COR-L47 (cell line): ENCODE measurements at places on chromosomes 7 and 10.

GRCh38 chr7:124792696-124793095 lies 27.1 kb upstream of the GPR37 start:
- DNase-seq, result no peak

DNA sequence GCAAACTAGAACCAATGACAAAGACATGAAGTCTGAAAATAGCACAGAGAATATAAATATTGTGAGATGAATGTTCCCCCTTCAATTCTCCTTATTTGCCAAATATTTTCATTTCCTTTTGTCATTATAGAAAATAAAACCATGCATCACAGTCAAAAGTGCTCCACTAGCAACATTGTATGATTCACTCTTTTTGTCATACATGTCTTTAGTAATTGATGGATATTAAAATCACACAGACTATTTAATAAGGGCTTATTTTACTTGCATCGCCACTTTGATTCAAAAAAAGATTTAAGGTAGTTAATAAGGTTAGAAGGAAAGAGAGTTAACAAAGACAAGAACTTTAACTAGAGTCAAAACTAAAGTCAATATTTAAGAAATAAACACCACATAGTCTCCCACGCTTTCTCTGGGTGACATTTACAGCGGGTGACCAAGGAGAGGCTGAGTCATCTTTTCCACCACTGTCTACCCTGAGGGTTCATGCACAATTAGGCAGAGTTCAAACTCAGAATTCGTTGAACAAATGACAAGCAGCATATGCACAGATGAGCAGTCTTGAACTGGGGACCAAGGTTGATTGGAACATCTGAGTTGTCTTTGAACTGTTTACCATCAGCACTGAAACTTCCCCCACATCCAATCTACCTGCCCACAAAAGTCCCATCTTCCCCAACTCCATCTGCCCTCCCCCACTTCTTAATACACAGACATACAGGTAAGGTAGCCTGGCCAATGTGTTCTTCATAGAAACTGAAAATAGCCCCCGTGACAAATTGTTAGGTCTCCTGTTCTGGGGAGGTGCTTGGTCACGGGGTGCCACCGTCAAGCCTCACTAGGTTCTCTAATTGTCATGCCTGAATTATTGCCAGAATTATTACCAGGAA lies 42.5 kb downstream of the C7orf25 start:
- no peak for DNase-seq

GRCh38 chr10:72615970-72616369 lies 9.9 kb downstream of the MICU1 start:
- DNase-seq, result no peak

DNA sequence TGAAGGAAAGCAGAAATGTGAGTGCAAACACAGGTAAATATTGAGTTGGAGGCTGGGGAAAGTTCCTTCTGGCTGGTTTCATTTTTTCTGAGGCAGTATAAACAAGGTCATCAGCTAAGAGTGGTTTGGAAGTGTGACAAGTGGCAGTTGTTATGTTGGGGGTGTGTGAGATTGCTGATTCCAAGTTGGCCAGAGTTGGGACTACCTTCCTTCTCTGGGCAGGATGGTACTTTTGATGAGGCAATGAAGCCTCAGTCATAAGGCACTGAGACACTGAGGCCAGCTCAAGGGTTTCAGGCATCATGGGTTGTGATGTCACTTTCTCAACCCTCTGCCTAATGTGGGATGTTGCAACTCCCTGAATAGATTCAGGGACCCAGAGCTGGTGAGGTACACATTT lies 8.2 kb upstream of the PTTG1IP2 start:
- no peak for DNase-seq

GRCh38 chr7:150876817-150877526 lies 24.7 kb downstream of the AOC1 start:
- DNase-seq, result peak; percentile 89

- no peak for DNase-seq
Measured at GRCh38 chr7:50312250-50313162, 8.0 kb downstream of the IKZF1 start.

DNA sequence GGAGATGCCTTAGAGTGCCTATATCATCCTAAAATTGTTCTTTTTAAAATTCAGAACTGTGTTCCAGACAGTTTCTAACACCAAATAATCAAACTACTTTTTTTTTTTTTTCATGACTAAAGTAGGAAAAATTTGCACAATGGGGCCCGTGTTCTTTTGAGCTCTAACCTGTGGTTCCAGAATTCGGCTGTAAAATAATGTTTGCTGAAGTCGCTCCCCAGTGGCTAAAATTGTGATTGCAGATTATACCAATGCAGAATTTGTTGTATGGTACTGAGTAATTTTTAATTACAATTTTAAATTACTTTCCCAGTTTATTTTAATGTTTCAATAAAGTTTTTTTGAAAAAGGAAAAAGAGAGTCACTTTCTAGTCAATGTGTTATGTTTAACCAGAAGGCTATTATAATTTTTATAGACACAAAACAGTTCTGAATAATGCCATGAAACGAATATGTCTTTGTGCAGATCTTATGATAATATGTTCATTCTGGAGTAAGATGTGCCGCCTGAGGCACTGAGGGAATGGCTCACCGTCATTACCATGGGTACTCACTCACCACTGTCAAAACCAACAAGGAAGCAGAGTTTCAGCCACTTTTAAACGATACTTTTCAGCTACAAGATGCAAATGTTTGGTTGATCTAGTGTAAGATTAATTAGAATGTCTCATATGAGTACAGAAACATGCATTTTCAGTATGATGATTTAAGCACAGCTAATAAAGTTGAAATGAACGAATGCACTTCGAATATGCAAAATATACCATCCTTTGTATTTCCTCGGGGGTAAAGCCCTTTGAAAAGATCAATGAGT lies 173.6 kb downstream of the PRKCQ start:
- DNase-seq, result no peak

GRCh38 chr7:37921876-37922275 lies 1.4 kb downstream of the EPDR1 start:
- no peak for DNase-seq

DNA sequence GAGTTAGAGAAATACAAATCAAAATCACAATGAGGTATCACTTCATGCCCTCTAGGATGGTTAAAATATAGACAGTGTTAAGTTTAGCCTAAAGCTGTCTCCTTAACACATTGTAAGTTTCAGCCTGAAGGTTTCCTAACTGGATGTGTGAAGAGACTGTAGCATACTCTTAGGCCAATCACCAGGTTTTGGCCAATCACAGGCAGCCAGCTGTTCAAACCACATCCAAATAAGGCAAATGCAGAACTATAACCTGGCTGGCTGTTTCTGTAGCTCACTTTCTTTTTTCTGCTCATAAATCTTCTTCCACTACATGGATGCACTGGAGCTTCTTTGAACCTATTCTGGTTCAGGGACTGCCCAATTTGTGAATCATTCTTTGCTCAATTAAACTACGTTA lies 19.7 kb downstream of the ESYT2 start:
- DNase-seq, result no peak

DNA sequence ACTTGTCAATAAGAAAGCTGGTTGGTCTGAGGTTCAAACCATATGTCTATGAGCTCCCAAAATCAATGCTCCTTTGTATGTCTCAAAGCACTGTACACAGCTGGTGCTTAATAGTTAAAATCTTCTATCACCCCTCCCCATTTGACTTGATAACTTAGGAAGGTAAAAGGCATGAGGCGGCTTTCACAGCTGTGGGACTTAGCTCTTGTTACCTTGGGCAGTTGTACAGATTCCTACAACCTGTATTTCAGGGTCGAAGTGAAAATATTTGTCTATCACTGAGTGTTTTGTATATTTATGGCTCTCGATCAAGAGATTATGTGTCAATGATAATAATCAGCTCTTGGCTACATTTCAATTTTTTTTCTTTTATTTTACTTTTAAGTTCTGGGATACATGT lies 992 bp upstream of the KIFBP start:
- no peak for DNase-seq

GRCh38 chr10:132202070-132202970 lies 15.6 kb downstream of the DPYSL4 start:
- DNase-seq, result no peak

DNA sequence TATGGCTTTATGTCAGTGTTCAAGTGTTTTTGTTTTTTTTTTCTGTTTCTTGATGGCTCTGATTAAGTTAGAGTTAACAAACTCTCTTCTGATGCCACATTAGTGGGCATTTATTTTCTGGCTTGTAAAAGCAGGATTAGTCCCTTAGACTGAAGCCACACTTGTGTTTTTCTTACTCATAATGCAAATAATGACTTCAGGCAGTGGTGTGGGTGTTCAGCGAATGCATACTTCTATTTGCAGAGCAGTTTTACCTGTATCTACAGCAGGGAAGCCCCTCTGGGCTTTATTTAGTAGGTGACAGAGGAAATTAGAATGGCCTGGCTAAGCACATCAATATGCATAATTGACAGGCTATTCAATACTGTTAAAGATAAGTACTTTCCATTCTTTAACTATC lies 79.9 kb downstream of the CNNM2 start:
- DNase-seq, result no peak

DNA sequence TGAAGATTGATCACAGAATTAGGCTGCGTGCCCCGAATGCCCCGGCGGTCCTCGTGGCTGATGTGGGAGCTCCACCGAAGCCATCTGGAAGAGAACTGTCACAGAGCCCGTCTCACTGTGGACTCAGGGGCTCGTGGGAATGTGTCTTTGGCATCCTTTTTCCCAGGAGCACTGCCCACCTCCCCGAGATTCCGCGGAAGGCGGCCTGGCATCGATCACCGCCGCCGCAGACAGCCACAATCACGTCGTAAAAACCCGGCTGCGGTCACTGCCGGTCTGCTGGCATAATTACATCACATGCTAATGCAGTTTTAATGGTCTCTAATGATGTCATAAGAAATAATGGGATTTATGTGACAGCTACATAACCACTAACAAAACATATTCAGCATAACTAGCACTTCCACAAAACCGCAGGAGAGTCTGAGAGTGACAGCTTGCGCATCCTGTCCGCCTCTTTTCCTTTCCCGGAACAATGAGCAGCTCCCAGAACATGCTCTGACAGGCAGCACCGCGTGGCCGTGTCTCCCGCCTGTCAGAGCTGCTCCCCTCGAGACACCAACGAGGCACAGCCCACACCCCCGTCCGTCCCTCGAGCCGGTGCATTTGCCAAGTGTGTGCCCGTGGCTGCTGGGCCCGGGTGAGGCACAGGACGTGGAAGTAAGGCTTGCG lies 490.0 kb downstream of the PTPRN2 start:
- DNase-seq, result no peak

DNA sequence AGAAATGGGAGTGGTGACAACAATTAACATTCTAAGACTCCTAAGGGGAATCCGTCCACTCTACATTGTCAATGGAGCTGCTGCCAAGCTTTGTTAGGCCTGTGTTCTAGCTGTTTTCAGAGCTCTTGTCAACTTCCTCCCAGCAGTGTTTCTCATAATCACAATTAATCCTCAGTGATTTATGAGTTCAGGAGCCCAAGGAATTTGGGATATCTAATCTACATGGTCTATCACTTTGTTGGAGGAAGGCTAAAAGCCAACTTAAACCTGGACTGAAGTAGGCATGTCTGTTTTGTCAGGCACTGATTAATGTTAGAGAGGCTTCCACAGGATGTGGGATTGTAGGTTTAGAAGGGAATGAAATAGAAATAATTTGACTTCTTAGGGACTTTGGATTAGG lies 10.2 kb upstream of the OR2F2 start:
- DNase-seq, result no peak

DNA sequence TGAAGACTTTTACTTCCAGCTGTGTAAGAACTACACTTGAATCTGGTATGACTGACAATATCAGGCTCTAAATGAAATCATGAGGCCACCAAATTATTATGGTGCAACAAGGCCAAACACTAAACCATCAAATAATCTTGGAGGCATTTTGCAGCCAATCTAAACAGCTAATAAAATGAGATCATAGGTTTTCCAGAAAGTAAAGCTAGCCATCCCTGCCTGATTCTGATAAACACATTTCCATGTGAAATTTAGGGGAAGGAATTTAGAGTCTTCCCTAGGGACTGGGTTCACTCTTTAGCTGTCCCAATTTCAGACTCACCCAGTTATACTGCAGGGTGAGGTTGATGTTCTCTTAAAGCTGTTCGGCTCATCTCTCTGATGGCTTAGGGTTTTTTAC lies 190.3 kb upstream of the TMEM196 start:
- DNase-seq, result no peak

- DNase-seq, result no peak
Measured at GRCh38 chr10:32149252-32149955, 93.2 kb upstream of the KIF5B start.

- no peak for DNase-seq
Measured at GRCh38 chr7:14682910-14683465, 219.6 kb downstream of the DGKB start.

DNA sequence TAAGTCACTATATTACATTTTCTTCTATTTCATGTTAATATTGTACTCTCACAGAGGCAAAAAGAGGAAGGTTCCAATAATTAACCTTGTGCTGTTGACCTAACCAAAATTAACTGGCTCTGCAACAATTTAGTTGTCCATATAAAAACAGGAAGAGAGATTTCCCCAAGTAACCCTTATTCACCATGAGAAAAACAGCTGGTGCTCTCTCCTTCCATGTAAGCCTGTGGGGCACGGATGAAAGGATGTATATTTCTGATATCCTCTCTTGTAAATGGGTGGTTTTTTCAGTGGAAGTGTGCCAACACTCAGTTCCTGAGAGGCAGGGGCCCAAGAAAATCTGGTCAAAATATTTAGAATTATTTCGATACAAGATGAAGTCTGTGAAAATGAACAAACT lies 358.1 kb downstream of the CRPPA start:
- no peak for DNase-seq

GRCh38 chr10:85430991-85431390 lies 935.6 kb downstream of the GRID1 start:
- no peak for DNase-seq

- no peak for DNase-seq
Measured at GRCh38 chr7:102285540-102286236, 980 bp upstream of the SH2B2 start.

GRCh38 chr7:115679976-115680375 lies 350.6 kb downstream of the TFEC start:
- no peak for DNase-seq

DNA sequence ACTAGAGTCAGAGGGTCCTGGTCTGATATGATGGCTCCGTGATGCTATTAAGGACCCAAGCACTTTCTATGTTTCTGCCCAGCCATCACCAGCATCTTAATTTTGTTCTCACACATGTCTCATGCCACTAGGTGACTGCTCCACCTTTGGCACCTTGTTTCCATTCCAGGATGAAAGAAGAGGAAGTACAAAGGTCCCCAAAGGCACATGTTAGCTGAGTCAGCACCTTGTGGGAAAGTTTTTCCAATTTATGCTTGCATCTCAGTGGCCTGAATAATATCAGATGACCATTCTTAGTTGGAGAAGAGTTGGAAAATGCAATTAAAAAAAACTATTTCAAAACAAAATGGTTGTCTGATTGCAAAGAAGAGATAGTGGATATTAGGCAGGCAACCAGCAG lies 341.0 kb upstream of the NPSR1 start:
- no peak for DNase-seq

DNA sequence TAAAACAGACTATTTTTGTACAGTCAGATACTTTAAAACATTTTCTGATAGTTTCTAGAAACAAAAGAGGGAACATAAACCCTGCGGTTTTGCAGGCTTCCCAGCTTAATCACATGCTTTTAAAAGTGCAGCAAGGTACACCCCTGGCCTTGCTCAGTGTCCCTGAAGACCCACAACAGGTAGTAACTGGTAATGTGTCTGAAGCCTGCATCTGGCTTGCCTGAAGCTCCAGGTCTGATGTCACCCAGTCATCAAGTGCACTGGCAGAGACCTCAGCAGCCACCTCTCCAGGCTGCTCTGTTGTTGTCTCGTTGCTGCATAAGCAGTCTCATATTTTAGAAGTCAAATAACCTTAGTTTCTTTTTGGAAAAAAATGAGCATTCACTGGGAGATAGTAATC lies 376.1 kb upstream of the MTPN start:
- DNase-seq, result no peak
